Stromal cell of bone marrow (primary cell): ENCODE measurements at places on chromosomes 2 and 18.

- no peak for DNase-seq
Measured at GRCh38 chr2:111919365-111919764, 21.0 kb downstream of the MERTK start.

DNA sequence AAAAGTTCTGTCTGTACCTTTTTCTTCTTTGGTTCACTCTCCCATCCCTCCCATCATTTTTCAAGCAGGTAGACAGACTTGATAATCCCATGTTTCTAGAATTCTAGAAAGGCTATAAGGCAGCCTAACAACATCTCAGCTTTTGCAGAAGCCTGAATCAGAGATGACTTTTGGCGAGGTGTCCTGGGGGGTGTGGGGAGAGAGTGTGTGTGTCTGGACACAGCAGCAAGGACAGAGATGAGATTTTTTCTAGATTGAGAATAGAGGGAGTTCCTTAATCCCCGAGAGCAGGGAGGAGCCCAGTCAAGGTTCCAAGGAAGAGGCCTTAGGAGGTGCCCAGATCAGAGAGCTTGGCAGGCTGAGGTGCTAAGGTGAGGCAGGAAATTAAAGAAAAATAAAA, 22.0 kb upstream of the LAPTM4A start:
- no peak for DNase-seq

DNA sequence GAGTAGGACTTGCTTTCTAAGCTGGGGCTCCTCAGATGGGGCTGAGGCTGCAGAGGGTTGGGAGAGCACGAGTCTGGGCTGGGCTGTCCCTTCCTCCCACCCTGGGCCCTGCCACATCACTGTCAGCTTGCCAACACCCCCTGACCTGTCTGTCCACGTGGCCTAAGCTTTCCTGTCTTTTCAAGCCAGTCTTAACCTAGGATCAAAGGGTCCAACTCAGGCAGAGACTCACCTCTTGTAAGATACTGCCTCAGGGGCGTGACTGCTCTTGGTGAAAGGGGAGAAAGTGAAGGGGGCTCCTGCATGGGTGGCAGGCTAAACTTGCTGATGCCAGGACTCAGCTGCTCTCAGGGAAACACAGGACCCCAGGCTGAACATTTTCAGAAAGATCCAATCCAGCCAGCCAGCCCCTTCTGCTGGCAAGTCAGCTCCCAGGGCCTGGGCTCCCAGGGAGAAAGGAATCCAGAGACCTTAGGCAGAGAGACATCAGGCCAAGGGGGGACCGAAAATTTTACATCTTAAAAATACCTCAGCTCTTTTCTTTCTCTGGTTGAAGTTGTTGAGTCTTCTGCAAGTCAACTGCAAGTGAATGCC, 144.2 kb upstream of the ID2 start:
- DNase-seq = no peak

DNA sequence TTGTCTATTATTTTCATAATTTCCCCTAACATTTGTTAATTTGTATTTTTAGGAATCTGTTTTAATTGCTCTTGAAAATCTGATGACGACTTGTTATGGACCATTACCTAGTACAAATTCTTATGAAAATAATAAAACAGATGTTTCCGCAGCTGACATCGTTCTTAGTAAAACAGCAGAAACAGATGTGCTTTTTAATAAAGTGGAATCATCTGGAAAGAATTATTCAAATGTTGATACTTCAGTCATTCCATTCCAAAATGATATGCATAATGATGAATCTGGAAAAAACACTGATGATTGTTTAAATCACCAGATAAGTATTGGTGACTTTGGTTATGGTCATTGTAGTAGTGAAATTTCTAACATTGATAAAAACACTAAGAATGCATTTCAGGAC, 69.9 kb downstream of the PMS1 start:
- no peak for DNase-seq

GRCh38 chr2:206488623-206489022, 45.3 kb downstream of the ADAM23 start:
- no peak for DNase-seq

- no peak for DNase-seq
Measured at GRCh38 chr18:63293935-63294334, 25.6 kb downstream of the BCL2 start.

DNA sequence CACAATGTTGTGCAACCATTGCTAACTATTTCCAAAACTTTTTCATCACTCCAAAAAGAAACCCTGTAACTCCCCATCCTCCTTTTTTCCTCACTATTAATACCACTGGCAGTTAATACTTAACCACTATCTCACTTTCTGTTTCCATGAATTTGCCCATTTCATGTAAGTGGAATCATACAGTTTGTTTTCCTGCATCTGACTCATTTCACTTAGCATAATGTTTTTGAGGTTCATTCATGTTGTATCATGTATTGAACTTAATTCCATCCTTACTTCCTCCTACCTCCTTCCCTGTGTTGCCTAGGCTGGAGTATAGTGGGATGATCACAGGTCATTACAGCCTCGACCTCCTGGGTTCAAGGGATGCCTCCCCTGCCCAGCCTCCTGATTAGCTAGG, 68.3 kb downstream of the FAM117B start:
- no peak for DNase-seq

DNA sequence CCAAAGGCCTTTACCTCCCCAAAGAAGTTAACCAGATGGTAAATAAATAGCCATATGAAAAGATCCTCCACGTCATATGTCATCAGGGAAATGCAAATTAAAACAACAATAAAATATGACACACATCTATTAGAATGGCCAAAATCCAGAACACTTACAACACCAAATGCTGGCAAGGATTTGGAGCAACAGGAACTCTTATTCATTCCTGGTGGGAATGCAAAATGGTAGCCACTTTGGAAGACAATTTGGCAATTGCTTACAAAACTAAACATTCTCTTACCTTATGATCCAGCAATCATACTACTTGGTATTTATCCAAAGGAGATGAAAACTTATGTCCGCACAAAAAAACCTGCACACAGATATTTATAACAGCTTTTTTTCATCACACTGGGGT, 1.3 kb upstream of the TANK start:
- no peak for DNase-seq

- no peak for DNase-seq
Measured at GRCh38 chr18:67938660-67939059, 422.1 kb upstream of the DSEL start.

GRCh38 chr2:225309516-225309915, 90.0 kb upstream of the NYAP2 start:
- DNase-seq = no peak

DNA sequence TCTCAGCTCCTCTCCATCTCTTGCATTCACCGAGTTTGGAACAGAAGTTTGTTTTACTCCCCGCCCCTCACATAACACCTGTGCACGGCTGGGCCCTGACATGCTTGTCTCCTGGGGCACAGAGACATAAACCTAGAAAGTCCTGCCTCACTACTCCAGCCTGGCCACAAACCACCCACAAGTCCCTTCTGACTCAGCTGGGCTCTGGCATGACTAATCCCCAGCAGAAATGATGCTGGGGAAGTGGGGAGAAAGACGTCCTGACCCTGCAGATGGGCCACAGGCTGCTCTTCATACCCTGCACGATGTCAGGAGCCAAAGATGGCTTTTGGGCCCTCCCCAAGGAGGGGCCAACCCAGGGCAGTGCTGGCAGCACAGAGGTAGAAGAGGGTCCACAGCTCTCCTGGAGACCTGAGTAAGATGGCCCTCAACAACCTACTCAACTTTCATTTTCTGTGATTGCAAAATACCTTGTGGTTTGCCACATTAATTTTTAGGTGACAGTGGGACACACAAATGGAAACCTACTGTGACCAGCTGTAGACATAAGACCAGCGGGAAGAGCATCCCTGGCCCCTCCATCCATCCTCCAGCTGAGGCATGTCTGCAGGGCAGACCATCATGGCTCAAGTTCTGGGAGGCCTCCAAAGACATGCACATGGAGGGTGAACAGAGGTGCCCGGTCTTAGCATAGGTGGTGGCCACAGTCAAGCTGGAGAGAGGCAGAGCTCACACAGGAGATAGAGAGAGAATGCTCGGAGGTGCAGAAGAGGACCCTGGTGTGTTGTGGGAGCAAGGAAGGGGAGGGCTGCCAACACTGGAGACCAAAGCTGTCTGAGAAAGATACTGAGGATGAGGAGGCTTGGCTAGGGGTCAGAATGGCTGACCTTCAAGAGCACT, 40.0 kb downstream of the DNMT3A start:
- DNase-seq = peak; percentile 67

DNA sequence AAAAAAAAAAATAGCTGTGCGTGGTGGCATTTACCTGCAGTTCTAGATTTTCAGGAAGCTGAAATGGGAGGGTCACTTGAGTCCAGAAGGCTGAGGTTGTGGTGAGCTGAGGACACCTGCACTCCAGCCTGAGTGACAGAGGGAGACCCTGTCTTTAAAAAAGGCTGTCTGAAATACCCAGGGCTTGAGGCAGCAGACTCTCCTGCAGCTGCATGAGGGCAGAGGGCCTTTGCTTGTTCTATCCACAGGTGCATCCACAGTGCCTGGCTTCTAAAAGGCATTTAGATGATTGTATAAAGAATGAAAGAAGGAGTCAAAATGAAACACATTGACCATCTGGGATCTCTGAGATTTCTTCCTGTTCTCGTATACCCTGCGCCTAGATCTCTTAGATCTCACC, 152.9 kb downstream of the MGAT5 start:
- DNase-seq = no peak

DNA sequence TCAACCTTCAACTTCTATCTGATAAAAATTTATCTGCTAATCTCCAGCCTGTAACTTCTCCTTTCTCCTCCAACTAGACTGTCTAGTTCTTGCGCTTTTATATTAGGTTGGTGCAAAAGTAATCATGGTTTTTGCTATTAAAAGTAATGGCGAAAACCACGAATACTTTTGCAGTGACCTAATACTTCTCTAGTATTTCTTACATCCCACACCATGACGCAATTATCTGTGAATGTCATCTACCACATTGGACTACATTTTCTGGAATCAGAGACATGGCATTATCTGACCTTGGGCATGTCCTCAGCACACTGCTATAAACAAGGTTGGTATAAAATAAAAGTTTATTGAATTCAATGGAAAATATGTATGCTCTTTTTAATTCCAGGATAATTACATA, 370.2 kb upstream of the LYPD1 start:
- no peak for DNase-seq

DNA sequence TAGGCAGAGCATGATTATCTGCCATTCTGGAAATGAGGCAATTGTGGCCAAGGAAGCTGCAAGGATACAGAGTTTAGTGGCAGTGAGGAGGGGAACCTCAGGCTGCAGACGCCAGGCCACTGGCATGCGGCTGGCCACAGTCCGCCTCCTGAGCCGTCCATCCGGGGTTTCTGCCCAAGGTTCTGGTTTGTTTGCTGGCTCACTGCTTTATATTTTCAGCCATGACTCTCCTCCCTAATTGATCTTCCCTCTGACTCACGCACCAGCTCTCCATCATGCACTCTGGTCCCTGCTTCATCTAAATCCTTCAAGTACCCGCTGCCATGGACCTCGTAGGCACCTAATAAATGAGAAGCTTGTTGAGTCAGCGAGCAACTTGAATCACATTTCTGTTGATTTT, 107.8 kb upstream of the REV1 start:
- DNase-seq = peak; percentile 86

DNA sequence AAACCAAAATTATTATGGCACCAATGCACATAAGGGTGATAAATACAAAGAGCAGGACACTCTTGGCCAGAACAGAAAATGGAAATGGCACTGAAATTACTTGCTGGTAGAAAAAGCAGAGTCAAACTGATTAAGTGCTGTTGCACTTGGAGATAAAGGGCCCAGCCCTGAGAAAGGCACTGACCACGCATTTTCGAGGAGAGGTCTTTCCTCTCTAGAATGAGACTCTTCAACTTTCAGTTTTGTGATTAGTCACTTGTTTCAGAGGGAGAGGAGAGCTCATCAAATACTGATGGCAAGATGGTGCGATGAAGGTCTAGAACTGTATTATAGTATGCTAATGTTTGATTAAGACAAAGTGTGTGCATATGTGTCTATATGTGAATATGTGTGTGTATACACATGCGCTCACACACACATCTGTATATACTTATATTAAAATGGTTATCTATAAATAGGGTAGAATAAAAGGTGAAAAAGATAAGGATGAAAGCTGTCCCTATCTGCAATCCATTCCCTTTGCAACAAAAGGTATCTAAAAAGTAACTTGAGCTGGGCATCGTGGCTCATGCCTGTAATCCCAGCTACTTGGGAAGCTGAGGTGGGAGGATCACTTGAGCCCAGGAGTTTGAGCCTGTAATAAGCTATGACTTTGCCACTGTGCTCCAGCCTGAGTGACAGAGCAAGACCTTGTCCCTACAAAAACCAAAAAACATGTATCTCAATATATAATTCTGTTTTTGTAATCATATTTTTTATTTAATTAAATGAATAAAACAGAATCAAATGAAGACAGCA, 48.8 kb upstream of the ZDBF2 start:
- no peak for DNase-seq

- no peak for DNase-seq
Measured at GRCh38 chr2:10285556-10286198, 17.0 kb upstream of the HPCAL1 start.

- no peak for DNase-seq
Measured at GRCh38 chr18:50578651-50579050, 18.8 kb downstream of the MAPK4 start.

DNA sequence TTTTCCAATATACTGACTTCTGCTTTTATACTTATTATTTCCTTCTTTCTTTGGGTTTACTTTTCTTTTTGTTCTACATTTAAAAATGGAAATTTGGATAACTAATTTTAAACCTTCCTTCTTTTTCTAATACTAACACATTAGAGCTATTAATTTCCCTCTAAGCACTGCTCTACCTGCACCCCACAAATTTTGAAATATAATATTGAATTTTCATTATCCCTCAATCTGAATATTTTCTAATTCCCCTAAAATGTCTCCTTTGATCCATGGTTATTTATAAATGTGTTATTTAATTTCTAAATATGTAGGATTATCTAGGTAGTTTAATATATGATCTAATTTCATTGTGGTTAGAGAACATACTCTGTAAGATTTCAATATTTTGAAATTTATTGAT, 63.4 kb upstream of the LGALSL start:
- no peak for DNase-seq

- no peak for DNase-seq
Measured at GRCh38 chr2:68478688-68479087, 11.3 kb downstream of the APLF start.

DNA sequence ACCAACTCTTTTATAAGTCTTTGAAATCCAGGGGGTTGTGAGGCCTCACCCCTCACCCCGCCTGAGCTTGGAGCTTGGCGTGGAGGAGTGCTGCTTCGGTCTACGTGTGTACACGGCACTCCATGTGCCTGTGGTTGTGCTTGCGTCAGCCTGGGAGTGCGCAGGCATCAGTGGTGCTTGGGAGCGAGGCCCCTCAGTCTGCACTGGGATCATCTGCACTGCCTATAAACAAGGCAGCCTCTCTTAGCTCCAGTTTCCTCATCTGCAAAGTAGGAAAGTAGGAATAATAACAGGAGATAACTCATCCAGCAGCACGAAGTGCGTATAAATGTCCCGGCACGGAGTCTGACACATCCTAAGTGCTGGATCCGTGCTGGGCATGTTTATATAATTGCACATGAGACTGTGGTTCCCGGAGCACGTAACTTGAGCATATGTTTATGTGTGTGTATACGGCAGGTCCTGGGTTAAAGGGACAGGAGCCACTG, 1.2 kb downstream of the GYPC start:
- peak; percentile 88 for DNase-seq

GRCh38 chr2:17995593-17995992, 117.1 kb downstream of the KCNS3 start:
- no peak for DNase-seq
